Liver (tissue), 10 donors: ENCODE measurements at places on chromosomes 7 and 10.

- no peak overlapping the region for H3K27ac ChIP-seq
- H3K4me1 ChIP-seq, result no peaks in the 10 kb centered on the region
- H3K36me3 ChIP-seq, result no peaks in the 10 kb centered on the region
- no peak overlapping the region for H3K4me3 ChIP-seq
- no peaks in the 10 kb centered on the region for H3K27me3 ChIP-seq
Observed at GRCh38 chr7:14483663-14484062, 418.9 kb downstream of the DGKB start.

DNA sequence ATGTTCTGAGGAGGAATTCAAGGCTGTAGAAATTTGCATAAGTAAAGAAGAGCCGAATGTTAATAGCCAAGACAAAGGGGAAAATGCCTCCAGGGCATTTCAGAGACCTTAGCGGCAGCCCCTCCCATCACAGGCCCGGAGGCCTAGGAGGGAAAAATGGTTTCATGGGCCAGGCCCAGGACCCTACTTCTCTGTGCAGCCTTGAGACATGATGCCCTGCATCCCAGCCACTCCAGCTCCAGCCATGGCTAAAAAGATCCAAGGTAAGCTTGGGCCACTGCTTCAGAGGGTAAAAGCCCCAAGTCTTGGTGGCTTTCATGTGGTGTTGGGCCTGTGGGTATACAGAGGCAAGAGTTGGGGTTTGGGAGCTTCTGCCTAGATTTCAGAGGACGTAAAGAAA, 225.7 kb downstream of the ARHGAP12 start:
- no peak for DNase-seq
- no peaks in the 10 kb centered on the region for H3K36me3 ChIP-seq
- no peak overlapping the region for H3K27ac ChIP-seq
- peaks cover 4% of the 10 kb centered on the region for H3K4me1 ChIP-seq
- H3K27me3 ChIP-seq, result no peaks in the 10 kb centered on the region

DNA sequence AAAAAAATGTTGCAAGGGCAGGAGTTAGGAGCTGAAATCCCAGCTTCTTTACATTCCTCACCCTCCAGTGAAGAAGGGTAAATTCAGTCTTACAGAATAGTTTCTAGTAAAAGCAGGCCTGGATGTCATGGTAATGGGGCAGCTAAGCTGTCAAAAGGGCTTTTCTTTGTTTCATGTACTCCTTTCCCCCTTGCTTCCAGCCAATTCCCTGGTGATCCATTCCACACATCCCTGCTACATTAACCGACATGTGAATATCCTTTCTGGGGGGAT, 36.0 kb downstream of the RHEB start:
- no peaks in the 10 kb centered on the region for H3K4me1 ChIP-seq
- H3K27me3 ChIP-seq, result no peaks in the 10 kb centered on the region
- no peak overlapping the region for H3K4me3 ChIP-seq

DNA sequence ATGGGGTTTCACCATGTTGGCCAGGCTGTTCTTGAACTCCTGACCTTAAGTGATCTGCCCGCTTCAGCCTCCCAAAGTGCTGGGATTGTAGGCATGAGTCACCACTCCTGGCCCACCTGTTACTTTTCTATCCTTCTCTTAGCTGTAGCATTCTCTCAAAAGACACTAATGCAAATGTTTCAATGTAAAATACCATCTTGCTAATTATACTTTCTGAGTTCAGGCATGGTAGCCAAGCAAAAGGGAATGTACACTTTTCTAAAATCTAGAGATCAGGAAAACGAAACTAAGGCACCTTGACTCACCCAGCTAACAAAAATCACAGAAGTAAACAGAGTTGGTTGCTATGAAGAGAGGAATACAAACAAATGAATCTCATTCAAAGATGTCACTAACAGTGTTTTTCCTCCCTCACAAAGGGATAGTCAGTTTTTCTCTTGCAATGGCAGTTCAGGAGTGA, 401.0 kb upstream of the NRP1 start:
- H3K27ac ChIP-seq, result no peak overlapping the region
- no peaks in the 10 kb centered on the region for H3K4me1 ChIP-seq
- DNase-seq, result no peak
- H3K36me3 ChIP-seq, result no peaks in the 10 kb centered on the region
- no peak overlapping the region for H3K4me3 ChIP-seq

- no peaks in the 10 kb centered on the region for H3K4me1 ChIP-seq
- DNase-seq, result no peak
- no peaks in the 10 kb centered on the region for H3K27me3 ChIP-seq
- H3K36me3 ChIP-seq, result peaks cover 26% of the 10 kb centered on the region
- no peak overlapping the region for H3K4me3 ChIP-seq
Observed at GRCh38 chr7:70795948-70796347, 336.0 kb upstream of the GALNT17 start.

- H3K27ac ChIP-seq, result no peak overlapping the region
- H3K4me3 ChIP-seq, result no peak overlapping the region
- H3K4me1 ChIP-seq, result no peaks in the 10 kb centered on the region
- no peaks in the 10 kb centered on the region for H3K27me3 ChIP-seq
- H3K36me3 ChIP-seq, result no peaks in the 10 kb centered on the region
- no peak for DNase-seq
Observed at GRCh38 chr7:41624818-41625217, 78.1 kb downstream of the INHBA start.

- no peak overlapping the region for H3K4me3 ChIP-seq
- no peaks in the 10 kb centered on the region for H3K27me3 ChIP-seq
- no peaks in the 10 kb centered on the region for H3K4me1 ChIP-seq
- H3K27ac ChIP-seq, result no peak overlapping the region
- no peaks in the 10 kb centered on the region for H3K36me3 ChIP-seq
Observed at GRCh38 chr7:118764221-118764620, 539.7 kb downstream of the ANKRD7 start.

DNA sequence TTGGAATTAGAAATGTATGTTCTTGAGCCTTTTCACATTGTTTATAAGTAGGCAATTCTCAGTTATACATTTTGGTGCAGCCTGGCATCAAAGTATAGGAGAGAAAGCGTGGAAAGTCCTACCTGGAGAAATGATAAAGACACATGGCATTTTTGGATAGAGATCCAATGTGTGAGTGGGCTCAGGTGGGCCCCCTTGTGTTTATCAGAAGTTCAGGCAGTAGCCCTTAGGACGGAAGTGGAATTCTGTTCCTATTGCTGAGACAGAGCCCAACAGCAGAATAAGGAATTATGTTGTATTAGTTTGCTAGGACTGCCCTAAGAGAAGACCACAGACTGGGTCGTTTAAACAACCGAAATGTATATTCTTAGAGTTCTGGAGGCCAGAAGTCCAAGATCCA, 85.2 kb upstream of the AMPH start:
- peaks cover 4% of the 10 kb centered on the region for H3K36me3 ChIP-seq
- no peaks in the 10 kb centered on the region for H3K4me1 ChIP-seq
- H3K27ac ChIP-seq, result no peak overlapping the region
- no peak overlapping the region for H3K4me3 ChIP-seq
- no peak for DNase-seq

- H3K36me3 ChIP-seq, result no peaks in the 10 kb centered on the region
- no peak overlapping the region for H3K27ac ChIP-seq
- H3K4me1 ChIP-seq, result peaks cover 27% of the 10 kb centered on the region
- H3K4me3 ChIP-seq, result no peak overlapping the region
- no peak for DNase-seq
Observed at GRCh38 chr10:79055892-79056291, 12.9 kb upstream of the ZMIZ1 start.

GRCh38 chr10:86071145-86071544, 295.4 kb downstream of the GRID1 start:
- no peaks in the 10 kb centered on the region for H3K36me3 ChIP-seq
- H3K27me3 ChIP-seq, result no peaks in the 10 kb centered on the region
- DNase-seq, result peak; percentile 4
- H3K4me3 ChIP-seq, result no peak overlapping the region
- no peak overlapping the region for H3K27ac ChIP-seq

DNA sequence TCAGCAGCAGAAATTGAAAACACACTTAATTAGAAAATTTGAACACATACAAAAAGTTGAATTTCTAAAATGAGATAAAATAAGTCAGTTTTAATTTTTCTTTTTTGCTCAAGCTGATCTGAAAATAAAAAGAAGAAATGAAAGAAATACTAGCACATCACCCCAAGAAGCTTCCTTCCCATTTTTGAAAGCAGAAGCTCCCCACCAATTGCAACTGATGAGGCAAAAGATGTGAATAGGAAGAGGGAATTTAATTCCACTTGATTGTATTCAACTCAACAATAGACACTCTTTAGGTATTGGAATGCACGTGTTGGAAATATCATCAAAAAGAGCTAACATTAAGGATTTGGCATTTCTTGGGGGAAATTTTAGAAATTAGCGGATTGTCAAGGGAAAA, 175.8 kb downstream of the TRIL start:
- H3K36me3 ChIP-seq, result no peaks in the 10 kb centered on the region
- DNase-seq, result no peak
- H3K4me1 ChIP-seq, result no peaks in the 10 kb centered on the region
- no peak overlapping the region for H3K4me3 ChIP-seq
- H3K27ac ChIP-seq, result no peak overlapping the region

DNA sequence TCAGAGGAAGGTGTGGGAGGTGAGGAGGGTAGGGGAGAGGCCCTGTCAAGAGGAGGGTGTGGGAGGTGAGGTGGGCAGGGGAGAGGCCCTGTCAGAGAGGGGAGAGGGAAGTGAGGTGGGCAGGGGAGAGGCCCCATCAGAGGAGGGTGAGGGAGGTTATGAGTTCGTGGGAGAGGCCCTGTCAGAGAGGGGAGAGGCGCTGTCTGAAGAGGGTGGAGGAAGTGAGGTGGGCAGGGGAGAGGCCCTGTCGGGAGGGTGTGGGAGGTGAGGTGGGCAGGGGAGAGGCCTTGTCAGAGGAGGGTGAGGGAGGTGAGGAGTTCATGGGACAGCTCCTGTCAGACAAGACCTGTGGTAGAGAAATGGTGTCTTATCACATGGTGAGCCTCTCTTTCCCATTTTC, 74.4 kb downstream of the INPP5A start:
- no peak for DNase-seq
- H3K27ac ChIP-seq, result no peak overlapping the region
- no peaks in the 10 kb centered on the region for H3K36me3 ChIP-seq
- H3K4me3 ChIP-seq, result no peak overlapping the region
